ENCODE measurements at places on chromosomes 1 and 21.

DNA sequence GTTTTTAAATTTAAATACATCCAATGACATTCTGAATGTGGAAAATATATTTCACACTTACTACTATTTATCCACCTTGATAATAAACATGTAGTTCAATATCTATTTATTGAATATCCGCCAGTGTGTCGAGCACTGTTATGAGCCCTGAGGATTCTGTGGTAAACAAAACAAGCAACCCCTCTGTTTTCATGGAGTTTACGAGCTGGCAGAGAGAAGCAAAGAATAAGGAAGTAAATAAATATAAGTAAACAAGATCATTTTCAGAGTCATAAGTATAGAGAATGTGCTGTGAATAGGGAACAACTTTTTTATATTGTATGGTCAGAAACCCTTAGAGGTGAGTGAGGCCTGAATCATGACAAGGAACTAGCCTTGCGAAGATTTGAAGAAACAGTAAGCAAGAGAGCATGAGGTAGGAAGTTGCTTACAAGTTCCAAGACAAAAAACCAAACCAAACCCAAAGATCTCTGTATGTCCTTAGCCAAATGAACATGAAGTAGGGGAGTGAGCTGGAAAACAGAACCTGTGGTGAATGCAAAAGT, 6.4 kb upstream of the SERBP1 start:
- DNase-seq, result no peak

DNA sequence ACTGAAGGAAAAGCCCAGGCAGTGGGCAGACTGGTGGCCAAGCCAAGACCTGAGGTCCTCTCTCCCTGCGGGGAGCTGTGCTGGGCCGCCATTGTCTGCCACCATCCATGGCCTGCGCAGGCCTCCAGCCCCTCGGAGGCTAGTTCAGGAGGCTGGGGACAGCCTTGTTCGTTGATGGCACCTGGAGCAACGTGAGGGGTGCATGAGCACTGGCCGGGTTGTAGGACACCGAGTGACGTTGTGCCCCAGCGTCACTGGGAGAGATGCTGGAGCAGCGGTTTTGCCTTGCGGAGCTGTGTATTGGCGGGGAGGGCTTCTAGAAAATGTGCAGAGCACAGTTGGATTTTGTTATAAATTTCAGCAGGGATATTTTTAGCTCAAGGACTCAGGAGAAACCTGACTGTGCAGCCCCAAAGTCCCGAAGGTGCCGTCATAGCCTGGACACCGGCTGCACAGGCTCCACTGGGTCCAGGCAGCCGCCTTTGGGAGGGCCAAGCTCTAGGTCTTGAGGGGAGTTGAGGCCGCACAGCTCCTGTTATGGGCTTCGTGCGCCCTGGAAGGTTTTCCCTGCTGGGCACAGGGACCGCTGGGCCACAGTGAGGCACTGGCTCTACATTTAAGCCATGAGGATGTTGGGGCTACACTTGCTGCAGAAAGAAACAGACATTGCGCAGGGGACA, 48.2 kb upstream of the ADARB1 start:
- DNase-seq, result no peak

DNA sequence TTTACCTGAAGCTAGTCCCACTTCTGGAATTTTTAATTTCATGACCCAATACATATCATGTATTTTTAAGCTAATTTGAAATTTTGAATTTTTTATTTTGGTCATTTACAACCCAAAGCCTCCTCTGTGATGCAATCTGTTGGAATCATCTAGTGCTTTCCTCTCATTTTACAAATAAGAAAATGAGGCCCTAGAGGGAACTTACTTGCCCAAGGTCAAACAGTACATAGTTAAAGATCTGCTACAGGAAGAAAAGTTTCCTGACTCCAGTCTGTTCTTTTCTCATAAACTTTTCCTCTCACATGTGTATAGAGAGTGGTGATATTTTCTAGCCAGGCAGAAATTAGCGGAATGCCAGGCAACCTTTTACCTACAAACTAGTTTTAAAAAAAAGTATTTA, 59.3 kb upstream of the DPT start:
- no peak for DNase-seq

DNA sequence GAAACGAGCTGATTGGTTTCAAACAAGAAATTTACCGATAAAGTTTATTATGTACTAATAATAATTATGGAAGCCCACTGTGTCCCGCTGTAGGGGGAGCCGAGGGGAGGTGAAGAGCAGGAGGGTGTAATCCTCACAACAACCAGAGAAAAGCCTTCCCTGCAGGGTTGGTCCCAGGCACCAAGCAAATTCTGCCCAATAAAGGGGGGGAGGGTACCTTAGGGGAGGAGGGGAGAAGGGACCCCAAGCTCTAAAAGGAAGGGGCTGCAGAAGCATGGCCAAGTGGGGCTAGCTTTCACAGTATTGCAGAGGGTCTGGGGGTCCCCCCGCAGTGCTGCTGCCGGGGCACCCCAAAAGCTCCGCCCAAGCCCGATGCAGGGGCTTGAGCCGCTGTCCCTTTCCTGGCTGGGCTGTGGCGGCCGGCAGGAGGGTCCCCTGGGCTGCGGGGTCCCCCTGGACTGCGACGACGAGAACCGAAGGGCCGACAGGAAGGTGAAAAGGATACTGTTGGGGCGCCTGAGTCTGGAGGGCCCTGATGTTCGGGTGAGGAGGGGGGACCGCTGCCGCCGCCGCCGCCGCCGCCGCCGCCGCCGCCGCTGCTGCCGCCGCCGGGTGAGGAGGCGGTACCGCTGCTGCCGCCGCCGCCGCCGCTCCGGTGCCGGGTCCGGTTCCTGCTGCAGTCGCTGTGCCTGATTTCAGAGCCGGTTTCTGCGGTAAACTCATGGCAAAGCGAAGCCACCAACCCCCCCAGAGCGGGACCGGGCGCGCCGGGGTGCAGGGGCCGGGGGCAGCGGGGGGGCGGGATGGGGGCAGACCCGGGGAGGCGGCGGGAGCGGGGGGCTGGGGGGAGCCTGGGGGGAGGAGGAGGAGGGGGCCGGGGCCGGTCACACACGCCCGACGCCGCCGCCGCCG, 771 bp downstream of the EIF4G3 start:
- peak; percentile 26 for DNase-seq

DNA sequence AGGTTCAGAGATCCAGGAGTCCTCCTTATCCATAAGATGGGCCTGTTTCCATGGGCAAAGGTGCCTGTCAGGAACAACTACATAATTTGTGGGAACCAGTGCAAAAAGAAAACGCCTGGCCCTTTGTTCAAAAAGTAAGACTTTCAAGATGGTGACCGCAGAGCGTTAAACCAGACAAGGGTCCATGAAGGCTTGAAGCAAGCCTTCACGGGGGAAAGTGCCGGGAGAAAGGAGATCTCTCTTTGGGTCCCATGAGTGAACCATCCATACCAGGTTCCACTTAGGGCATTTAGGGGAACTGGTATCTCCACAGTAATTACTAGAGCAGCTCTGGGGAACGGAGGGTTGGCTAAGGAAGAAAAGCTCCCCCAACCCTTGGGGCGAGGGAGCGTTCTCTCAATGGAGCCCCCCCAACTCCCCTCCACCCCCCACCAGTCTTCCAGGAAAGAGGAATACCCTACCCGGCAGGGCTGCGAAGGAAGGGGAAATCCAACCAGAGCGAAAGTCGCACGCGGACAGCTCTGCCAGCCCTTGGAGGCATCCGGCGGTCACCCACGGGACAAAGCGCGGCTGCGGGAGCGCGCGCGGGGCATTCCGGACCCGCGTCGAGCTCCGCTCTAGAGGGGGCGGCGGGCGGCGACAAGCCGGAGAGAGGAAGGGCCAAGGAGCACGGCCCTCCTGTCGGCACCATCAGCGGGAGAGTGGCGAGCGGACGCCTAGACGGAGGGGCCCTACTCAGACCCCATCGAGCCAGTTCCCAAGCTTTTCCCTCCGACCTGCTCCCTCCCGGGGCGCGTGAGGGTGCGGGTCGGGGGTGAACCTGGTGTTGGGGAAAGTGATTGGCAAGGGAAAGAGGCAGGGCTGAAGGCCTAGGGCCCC, 687 bp upstream of the RASSF5 start:
- DNase-seq, result no peak

DNA sequence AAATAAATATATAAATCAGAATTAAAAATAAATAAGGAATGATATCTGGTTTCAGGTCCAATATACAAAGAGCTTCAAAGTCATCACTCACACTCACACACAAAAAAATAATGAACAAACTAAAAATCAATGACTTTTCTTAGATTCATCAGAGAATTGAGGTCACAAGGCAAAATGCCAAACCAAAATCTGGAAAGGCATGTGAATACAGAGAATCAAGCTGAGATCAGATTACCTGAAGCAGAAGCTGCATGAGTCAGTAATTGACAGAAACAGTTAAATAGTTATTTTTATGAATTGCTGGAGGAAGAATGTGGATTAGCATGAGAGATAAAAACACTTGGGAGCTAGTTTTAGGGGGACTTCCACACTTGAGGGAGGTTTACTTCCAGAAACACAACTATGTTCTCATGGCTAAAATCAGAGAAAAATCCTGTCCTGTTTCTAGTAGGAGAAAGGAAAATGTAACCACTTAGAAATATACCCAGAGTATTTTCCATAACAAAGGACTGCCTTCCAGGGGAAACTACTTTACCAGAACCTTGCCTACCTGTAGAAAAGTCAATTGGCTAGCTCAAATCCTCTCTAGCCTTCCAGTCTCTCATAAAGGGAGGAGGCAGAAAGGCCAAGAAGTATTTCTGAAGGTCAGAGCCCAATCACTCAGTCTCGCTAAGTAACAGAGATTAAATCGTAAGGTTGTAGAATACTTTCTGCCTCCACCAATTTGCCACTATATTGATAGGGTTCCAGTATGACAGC, 536.6 kb upstream of the NR5A2 start:
- no peak for DNase-seq

GRCh38 chr1:101995984-101996745, 561 bp downstream of the OLFM3 start:
- no peak for DNase-seq
